ENCODE measurements at places on chromosomes 1 and 21.

- DNase-seq, result no peak
These were observed 164.3 kb upstream of the ZC3H12A start for GRCh38 chr1:37310064-37310463.

DNA sequence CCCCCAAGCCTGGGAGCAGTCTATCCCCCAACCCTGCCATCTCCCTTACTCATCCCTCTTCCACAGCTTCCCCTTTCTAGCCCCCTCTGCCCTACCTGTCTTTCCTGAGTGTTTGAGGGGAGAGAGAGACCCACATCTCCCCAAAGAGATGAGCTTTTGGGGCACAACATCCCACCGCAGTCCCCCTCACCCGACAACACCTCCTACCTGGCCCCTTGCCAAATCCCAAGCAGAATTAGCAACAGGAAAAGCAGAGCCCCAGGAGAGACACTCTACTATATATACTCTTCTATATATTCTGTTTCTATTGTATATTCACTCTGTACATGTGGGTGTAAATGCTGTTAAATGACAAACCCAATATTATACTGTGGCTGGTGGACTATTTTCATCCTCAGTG lies 9.9 kb upstream of the KCNC4 start:
- DNase-seq, result no peak

DNA sequence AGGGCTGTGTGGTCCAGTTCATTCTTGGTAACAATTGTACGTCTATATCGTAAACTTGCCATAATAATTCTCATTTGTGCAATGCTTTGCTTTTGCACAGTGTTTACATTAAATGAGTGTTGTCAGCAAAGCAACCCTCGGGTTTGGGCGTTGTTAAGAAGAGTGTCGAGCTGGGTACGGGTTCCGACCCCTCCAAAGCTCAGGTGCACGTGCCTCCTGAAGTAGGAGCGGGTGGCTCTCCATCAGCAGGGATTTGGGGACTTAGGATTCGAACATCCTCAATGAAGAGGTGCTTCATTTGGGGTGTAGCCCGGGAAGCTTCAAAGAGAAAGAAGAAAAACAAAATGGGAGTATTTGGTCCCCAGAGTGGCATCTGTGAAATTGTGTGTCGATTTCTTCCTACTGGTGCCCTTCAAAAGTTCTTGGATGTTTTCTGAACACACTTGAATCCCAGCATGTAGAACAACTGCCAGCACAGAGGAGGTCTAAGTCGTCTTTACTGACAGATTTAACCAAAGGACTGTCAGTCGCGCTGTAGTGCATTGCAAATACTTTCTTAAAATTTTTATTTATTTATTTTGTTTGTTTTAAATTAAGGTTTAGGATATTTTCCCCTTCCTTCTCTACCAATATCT lies 1.1 kb downstream of the TRIM58 start:
- DNase-seq, result no peak

- DNase-seq, result no peak
These were observed 38.7 kb downstream of the GJA5 start for GRCh38 chr1:147721716-147722115.

DNA sequence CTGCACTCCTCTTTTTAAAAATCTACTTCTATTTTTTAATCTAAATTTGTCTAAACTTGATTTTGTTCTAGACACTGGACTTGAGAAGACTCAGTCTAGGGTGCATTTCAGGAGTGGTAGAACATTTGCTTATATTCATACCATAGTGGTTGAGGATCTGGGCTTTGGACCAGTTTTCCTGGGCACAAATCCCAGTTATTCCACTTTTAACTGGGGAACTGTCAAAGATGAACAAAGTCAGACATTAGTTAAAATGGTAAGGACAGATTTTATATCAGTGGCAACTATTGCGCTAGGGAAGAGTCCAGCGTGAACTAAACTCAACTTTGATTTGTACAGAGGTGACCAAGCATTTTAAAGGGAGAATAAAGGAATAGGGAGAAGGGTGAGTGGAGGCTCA lies 102.4 kb downstream of the FMN2 start:
- DNase-seq, result no peak

- no peak for DNase-seq
These were observed 34.7 kb downstream of the RTCA start for GRCh38 chr1:100300691-100301090.

- DNase-seq, result no peak
These were observed 11.2 kb downstream of the TAF12 start for GRCh38 chr1:28631713-28632112.

GRCh38 chr1:206631085-206631509 lies 4.2 kb upstream of the DYRK3 start:
- no peak for DNase-seq

DNA sequence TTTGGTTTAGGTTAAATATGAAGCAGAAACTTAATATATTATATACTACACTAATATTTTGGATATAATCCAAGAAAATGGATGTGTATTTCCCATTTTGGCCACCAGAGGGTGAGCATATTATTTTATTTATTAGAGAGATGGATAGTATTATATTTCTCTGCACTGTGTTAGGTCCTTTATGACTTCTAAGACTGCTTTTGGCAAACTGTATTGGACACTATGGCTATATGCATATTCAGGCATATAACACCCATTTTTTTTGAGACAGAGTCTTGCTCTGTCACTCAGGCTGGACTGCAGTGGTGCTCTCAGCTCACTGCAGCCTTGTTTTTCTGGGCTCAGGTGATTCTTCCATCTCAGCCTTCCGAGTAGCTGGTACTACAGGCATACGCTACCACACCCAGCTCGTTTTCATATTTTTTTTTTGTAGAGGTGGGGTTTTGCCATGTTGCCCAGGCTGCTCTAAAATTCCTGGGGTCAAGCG lies 17.8 kb upstream of the PGM1 start:
- DNase-seq, result no peak
